ENCODE measurements at places on chromosomes 6 and 20.

GRCh38 chr20:35307666-35308653 is 15.7 kb upstream of the FAM83C start:
- DNase-seq, result no peak

- peak; percentile 64 for DNase-seq
Observed at GRCh38 chr6:134097114-134097707, 44.8 kb upstream of the SLC2A12 start.

GRCh38 chr20:21832442-21833385 is 127.2 kb downstream of the PAX1 start:
- no peak for DNase-seq

GRCh38 chr20:57265997-57266290 is 497 bp downstream of the BMP7 start:
- no peak for DNase-seq

GRCh38 chr6:53432318-53433161 is 83.8 kb upstream of the ELOVL5 start:
- no peak for DNase-seq

- no peak for DNase-seq
Observed at GRCh38 chr20:1741309-1742048, 83.9 kb upstream of the SIRPG start.

- no peak for DNase-seq
Observed at GRCh38 chr6:3545156-3545555, 88.3 kb upstream of the SLC22A23 start.

DNA sequence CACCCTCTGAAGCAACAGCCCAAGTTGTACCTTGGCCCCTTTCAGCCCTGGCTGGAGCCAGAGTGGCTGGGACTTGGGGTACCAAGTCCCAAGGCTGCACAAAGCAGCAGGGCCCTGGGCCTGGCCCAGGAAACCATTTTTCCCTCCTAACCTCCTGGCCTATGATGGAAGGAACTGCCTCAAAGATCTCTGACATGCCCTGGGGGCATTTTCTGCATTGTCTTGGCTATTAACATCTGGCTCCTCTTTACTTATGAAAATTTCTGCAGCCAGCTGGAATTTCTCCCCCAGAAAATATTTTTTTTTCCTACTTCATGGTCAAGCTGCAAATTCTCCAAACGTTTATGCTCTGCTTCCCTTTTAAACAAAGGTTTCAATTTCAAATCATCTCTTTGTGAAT is 269.4 kb upstream of the CDYL start:
- no peak for DNase-seq

GRCh38 chr20:23365390-23366165 is 3.6 kb downstream of the GZF1 start:
- DNase-seq, result peak; percentile 28
